Activated naive CD4-positive, alpha-beta T cell treated with anti-CD3 and anti-CD28 coated beads for 36 hours (primary cell): ENCODE measurements at places on chromosomes 16 and 17.
A peak's percentile ranks its signal among the peaks of the same experiment; 100 is the strongest.

DNA sequence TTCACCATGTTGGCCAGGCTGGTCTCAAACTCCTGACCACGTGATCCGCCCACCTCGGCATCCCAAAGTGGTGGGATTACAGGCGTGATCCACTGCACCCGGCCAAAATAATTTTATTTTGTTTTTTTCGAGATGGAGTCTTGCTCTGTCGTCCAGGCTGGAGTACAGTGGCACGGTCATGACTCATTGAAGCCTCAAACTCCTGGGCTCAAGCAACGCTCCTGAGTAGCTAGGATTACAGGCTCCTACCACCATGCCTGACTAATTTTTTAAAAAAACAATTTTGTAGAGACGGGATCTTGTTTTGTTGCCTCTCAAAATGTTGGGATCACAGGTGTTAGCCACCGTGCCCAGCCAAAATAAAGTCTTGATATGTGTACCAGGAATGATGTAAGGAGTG lies 2.4 kb upstream of the TTLL6 start:
- no peaks in the 10 kb centered on the region for H3K36me3 ChIP-seq
- peaks cover 20% of the 10 kb centered on the region for H3K4me1 ChIP-seq
- H3K27me3 ChIP-seq, result peaks cover 30% of the 10 kb centered on the region
- H3K27ac ChIP-seq, result no peak overlapping the region
- DNase-seq, result no peak

- no peaks in the 10 kb centered on the region for H3K36me3 ChIP-seq
- no peaks in the 10 kb centered on the region for H3K4me1 ChIP-seq
- no peak overlapping the region for H3K4me3 ChIP-seq
- peaks cover 18% of the 10 kb centered on the region for H3K27me3 ChIP-seq
These were observed 349.7 kb upstream of the CCL2 start for GRCh38 chr17:33905338-33905800.

DNA sequence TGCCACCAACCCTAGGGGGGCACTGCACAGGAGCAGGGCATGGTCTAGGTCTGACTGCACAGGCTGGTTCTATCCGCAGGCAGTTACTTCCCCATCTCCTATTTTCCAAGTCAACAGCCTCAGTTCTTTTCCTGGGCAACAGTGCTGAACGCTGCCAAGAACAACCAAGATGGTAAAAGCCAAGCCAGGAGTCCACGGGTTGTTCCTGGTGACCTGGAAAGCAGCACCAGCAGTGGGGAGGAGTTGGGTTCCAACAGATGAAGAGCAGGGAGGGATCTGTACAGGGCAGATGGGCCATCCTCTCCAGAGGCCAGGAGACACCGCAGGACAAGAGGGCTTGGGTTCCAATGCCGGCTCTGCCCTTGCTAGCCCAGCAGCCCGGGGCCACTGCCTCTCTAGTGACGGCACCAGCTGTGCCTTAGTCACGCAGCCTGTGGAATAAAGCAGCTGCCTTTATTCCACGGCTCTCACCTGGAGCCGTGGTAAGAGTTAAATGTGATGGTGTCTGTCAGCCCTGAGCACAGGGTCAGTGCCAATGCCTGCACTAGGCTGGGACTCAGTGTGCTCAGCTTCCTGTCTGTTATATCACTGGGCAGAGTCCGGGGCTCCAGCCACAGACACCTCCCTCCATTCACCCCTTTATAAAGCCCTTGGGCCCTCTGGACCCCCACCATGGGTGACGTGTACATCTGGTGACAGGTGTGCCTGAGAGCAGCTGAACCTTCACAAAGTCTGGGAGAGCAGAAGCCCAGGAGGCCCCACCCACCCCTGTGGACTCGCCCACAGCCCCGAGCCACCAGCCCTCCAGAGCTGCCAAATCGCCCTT lies 44.9 kb downstream of the MARF1 start:
- no peaks in the 10 kb centered on the region for H3K27me3 ChIP-seq
- no peak overlapping the region for H3K4me3 ChIP-seq
- peaks cover 18% of the 10 kb centered on the region for H3K4me1 ChIP-seq
- H3K36me3 ChIP-seq, result peaks cover 62% of the 10 kb centered on the region
- peak overlapping the region; percentile 57 for H3K27ac ChIP-seq

GRCh38 chr16:57502048-57502775 lies 15.9 kb upstream of the DOK4 start:
- no peaks in the 10 kb centered on the region for H3K36me3 ChIP-seq
- H3K4me3 ChIP-seq, result no peak overlapping the region
- no peak overlapping the region for H3K27ac ChIP-seq
- DNase-seq, result no peak
- no peaks in the 10 kb centered on the region for H3K27me3 ChIP-seq

GRCh38 chr16:48082516-48082915 lies 73.3 kb downstream of the ABCC12 start:
- no peaks in the 10 kb centered on the region for H3K36me3 ChIP-seq
- DNase-seq, result no peak

GRCh38 chr17:40307740-40308239 lies 1.2 kb upstream of the RARA start:
- no peak overlapping the region for H3K4me3 ChIP-seq
- H3K27me3 ChIP-seq, result no peaks in the 10 kb centered on the region
- H3K36me3 ChIP-seq, result peaks cover 12% of the 10 kb centered on the region
- H3K27ac ChIP-seq, result no peak overlapping the region

- no peaks in the 10 kb centered on the region for H3K36me3 ChIP-seq
- no peaks in the 10 kb centered on the region for H3K27me3 ChIP-seq
- no peak overlapping the region for H3K27ac ChIP-seq
- DNase-seq, result no peak
These were observed 7.4 kb upstream of the CPNE2 start for GRCh38 chr16:57084996-57085395.

DNA sequence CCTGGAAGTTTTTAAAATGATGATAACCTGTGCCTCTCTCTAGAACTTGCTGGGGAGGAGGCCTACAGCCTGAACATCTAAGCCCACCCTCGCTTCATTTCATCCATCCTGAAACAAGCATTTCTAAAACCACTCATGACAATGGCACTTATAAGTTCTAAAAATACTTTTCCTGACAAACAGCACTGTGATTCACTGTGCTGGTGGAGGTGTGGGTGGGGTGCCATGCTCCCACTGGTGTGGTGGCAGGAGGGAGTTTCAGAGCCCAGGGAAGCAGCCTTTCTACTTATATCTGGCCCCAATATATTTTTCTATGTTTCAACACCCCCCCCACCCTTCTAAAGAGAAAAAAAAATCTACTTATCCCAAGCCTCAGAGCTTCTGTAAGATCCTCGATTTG lies 52.6 kb downstream of the RAB11FIP4 start:
- H3K36me3 ChIP-seq, result no peaks in the 10 kb centered on the region
- H3K4me3 ChIP-seq, result no peak overlapping the region
- H3K27ac ChIP-seq, result no peak overlapping the region
- H3K4me1 ChIP-seq, result no peaks in the 10 kb centered on the region

GRCh38 chr17:31488264-31488981 lies 96.9 kb downstream of the RAB11FIP4 start:
- DNase-seq, result peak; percentile 53
- no peaks in the 10 kb centered on the region for H3K36me3 ChIP-seq
- no peaks in the 10 kb centered on the region for H3K27me3 ChIP-seq
- H3K4me3 ChIP-seq, result peak overlapping the region; percentile 91

GRCh38 chr17:54180950-54181349 lies 358.2 kb downstream of the KIF2B start:
- no peaks in the 10 kb centered on the region for H3K36me3 ChIP-seq
- H3K27ac ChIP-seq, result no peak overlapping the region
- H3K4me1 ChIP-seq, result no peaks in the 10 kb centered on the region
- no peak for DNase-seq
- no peak overlapping the region for H3K4me3 ChIP-seq
- no peaks in the 10 kb centered on the region for H3K27me3 ChIP-seq

DNA sequence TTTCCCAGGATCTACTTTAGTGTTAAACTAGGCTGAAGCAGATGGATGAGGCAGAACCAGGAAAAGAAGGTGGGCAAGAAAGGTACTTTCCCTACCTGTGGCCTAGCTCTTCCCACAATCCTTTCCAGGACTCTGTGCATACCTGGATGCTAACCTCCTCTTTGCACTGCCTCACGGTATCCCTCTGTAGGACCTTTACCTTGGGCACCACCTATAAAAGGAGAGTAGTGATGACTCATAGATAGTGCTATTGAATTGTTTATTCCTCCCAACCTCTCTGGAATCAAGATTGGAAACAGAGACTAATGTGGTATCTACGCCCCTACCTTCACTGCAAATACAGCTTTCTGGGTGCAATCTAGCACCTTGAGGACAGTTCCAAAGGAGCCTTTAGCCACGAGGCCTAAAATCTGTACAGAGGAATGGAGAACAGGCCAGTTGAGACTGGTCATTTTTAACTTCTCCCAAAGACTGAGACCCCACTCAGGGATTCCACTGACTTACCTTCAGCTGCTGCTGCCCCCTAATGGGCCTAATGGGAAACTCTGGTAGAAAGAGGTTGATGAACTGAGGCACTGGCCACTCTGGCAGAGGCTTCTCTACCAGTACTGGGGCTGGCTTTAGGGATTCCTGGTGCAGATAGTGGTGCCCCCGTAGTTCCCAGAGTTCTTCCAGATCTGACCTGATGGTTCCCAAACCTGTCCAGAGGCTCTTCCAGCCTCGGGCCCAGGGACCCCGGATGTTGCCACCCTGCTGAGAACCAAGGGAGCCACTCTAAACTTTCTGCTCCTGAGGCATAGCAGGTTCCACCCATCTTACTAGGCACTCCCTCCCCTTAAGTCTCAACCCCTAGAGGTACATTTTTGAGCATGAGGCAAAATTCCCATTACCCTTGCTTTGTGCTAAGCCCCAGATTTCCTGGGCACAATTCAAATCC lies 781 bp downstream of the RSKR start:
- H3K4me3 ChIP-seq, result no peak overlapping the region
- peaks cover 24% of the 10 kb centered on the region for H3K36me3 ChIP-seq
- no peaks in the 10 kb centered on the region for H3K27me3 ChIP-seq
- no peak overlapping the region for H3K27ac ChIP-seq

DNA sequence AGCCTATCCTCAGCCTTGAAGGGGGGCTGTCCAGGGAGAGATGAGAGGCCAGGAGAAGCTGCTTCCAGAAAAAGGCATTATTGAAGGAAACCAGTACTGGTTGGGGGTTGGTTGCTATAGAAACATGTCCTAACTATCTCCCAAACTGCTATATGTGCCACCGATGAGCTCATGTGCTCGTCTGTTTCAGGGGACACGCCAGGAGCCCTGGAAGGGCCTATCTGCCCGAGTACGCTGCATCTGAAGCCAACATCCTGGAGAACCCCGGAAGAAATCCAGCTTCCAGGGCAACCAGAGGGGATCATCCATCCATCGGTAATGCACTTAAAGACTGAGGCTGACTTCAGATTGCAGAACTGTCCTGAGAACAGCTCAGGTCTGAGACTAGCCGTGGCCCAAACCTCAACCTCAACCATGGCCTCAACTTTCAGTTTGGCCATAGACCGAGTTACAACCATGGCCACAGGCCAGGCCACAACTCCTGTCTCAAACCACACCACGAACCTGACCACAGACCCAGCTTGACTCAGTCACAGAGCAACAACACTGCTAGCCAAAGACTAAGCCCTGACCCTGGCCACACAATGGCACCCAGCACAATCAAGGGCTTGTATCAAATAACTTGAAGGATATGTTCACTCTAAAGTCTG lies 10.2 kb downstream of the PITPNM3 start:
- no peak overlapping the region for H3K27ac ChIP-seq
- peaks cover 8% of the 10 kb centered on the region for H3K4me1 ChIP-seq
- H3K36me3 ChIP-seq, result no peaks in the 10 kb centered on the region
- H3K4me3 ChIP-seq, result no peak overlapping the region
- peaks cover 2% of the 10 kb centered on the region for H3K27me3 ChIP-seq

GRCh38 chr17:72588561-72588960 lies 467.7 kb downstream of the SOX9 start:
- DNase-seq, result no peak
- peaks cover 21% of the 10 kb centered on the region for H3K4me1 ChIP-seq
- H3K27me3 ChIP-seq, result peaks cover 51% of the 10 kb centered on the region
- no peaks in the 10 kb centered on the region for H3K36me3 ChIP-seq
- H3K4me3 ChIP-seq, result no peak overlapping the region
- H3K27ac ChIP-seq, result no peak overlapping the region

GRCh38 chr17:79533116-79533515 lies 77.7 kb downstream of the RBFOX3 start:
- no peak overlapping the region for H3K27ac ChIP-seq
- no peaks in the 10 kb centered on the region for H3K36me3 ChIP-seq
- DNase-seq, result no peak
- H3K4me1 ChIP-seq, result no peaks in the 10 kb centered on the region
- H3K27me3 ChIP-seq, result peaks cover 16% of the 10 kb centered on the region
- H3K4me3 ChIP-seq, result no peak overlapping the region

- peaks cover 65% of the 10 kb centered on the region for H3K4me1 ChIP-seq
- H3K4me3 ChIP-seq, result no peak overlapping the region
- H3K27me3 ChIP-seq, result no peaks in the 10 kb centered on the region
- DNase-seq, result no peak
These were observed 6.2 kb downstream of the SBK1 start for GRCh38 chr16:28298511-28298878.

DNA sequence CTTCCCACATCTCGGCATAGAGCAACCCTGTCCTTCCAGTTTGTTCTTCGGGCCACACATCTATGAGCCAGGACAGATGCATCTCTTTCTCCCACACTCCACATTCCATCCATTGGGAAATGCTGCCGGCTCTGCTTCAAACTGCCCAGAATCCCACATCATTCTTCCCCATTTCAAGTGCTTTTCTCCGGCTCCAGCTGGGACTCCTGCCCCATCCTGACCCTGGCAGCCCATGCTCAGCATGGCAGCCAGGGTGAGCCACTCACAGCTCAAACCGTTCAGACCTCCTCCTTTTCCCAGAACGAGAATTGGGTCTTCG lies 132.8 kb upstream of the SDK2 start:
- H3K4me1 ChIP-seq, result peaks cover 5% of the 10 kb centered on the region
- no peak overlapping the region for H3K27ac ChIP-seq
- H3K36me3 ChIP-seq, result no peaks in the 10 kb centered on the region
- H3K4me3 ChIP-seq, result no peak overlapping the region

DNA sequence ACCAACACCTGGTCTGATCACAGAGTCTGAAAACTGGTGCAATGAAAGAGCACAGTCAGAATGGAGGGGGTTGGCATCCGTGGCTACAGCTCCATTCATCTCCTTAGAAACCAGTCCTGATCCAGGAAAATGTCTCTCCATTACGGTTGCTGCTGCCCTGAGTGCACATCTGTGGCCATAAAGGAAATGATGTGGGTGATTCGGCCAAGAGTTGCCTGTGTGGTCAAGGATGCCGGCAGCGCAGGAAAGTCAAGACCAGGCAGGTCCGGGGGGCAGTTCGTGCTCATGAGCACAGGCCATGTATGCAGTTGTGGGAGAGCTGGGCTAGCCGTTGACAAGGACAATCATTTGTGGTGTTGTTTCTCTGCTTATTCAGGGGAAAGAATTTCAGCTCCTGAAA lies 5.9 kb downstream of the XAF1 start:
- H3K4me3 ChIP-seq, result no peak overlapping the region
- peaks cover 13% of the 10 kb centered on the region for H3K4me1 ChIP-seq
- H3K27me3 ChIP-seq, result no peaks in the 10 kb centered on the region
- no peak for DNase-seq

DNA sequence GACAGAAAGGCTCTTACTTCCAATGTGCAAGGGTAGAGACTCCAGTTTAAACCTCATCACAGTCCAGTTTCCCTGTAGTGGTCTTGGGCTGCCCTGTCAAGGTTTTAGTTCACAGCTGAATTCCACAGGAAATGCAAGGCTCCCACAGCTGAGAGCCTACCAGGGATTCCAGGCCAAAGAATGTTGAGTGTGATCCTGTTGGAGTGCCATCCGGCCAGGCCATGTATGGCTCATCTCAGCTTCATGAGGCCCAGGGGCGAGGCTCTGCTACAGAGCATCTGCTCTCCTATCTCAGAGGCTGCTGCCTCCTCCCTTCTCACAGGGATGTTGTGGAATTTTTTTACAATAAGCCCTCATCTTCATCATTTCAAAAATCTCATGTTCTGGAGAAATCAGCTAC lies 239.8 kb upstream of the CCL2 start:
- H3K4me1 ChIP-seq, result no peaks in the 10 kb centered on the region
- no peak overlapping the region for H3K4me3 ChIP-seq
- H3K27ac ChIP-seq, result no peak overlapping the region
- H3K27me3 ChIP-seq, result peaks cover 4% of the 10 kb centered on the region
